ENCODE measurements at places on chromosomes 2 and 18. TPM values are rescaled to one million over a fixed set of nuclear protein-coding genes. Genes with fewer than 3 reads are reported as not detected.

SDC1 gene
- total RNA-seq, result 1.6 TPM

RNF152 gene
- 35.0 TPM for total RNA-seq

TMEM182 gene
- total RNA-seq, result 0.40 TPM

PPM1G gene
- total RNA-seq, result 133 TPM

CNOT11 gene
- total RNA-seq, result 63.7 TPM

CNDP1 gene
- not detected for total RNA-seq

ARHGEF4 gene
- total RNA-seq, result not detected

CAVIN2 gene
- total RNA-seq, result 163 TPM

HOXD3 gene
- 11.2 TPM for total RNA-seq

MC2R gene
- not detected for total RNA-seq

PIK3C3 gene
- total RNA-seq, result 65.2 TPM

SFTPB gene
- not detected for total RNA-seq

NETO1 gene
- total RNA-seq, result not detected

CCDC150 gene
- total RNA-seq, result 26.3 TPM

MDH1B gene
- total RNA-seq, result 0.65 TPM

SPIRE1 gene
- 68.8 TPM for total RNA-seq

PLEKHH2 gene
- total RNA-seq, result 0.40 TPM

GPD2 gene
- 123 TPM for total RNA-seq

PSMA8 gene
- not detected for total RNA-seq

RFTN2 gene
- total RNA-seq, result 6.5 TPM

TUBA4B gene
- not detected for total RNA-seq

CCDC74B gene
- 0.66 TPM for total RNA-seq

MARCO gene
- total RNA-seq, result not detected

SULT1C4 gene
- total RNA-seq, result 4.7 TPM

LDLRAD4 gene
- 1.6 TPM for total RNA-seq

MYL12B gene
- total RNA-seq, result 540 TPM

GPBAR1 gene
- total RNA-seq, result 0.40 TPM

FAM124B gene
- total RNA-seq, result 125 TPM

ESPNL gene
- total RNA-seq, result under 0.01 TPM

WIPF1 gene
- 21.1 TPM for total RNA-seq

SEH1L gene
- total RNA-seq, result 63.2 TPM

COMMD1 gene
- 55.6 TPM for total RNA-seq

ST6GAL2 gene
- not detected for total RNA-seq

MAB21L4 gene
- total RNA-seq, result under 0.01 TPM

DPP10 gene
- total RNA-seq, result not detected

NFE2L2 gene
- 98.3 TPM for total RNA-seq

DCDC2C gene
- not detected for total RNA-seq

GALNT1 gene
- total RNA-seq, result 359 TPM

Measured in thoracic aorta endothelial cell (primary cell).